ENCODE measurements at places on chromosomes 12 and 14.

DNA sequence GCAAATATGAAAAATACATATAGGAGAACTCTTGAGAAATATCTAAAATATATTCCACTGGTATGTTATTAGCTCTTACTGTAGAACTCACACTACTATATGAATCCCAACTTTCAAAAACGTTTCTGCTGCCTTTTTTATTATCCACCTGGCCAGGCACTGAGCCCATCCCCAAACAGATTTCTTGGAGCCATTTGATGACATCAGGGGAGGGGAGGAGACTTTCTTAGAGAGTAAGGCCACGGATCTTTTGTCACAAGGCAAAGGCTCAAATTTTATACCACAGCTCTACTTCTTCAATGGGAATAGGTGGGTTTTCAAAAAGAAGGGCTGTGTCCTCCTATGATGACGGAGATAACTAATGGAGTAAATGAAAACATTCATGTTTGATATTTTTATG lies 83.0 kb downstream of the SLC25A21 start:
- DNase-seq = no peak

GRCh38 chr14:102084931-102085330 lies 1.9 kb downstream of the HSP90AA1 start:
- no peak for DNase-seq

DNA sequence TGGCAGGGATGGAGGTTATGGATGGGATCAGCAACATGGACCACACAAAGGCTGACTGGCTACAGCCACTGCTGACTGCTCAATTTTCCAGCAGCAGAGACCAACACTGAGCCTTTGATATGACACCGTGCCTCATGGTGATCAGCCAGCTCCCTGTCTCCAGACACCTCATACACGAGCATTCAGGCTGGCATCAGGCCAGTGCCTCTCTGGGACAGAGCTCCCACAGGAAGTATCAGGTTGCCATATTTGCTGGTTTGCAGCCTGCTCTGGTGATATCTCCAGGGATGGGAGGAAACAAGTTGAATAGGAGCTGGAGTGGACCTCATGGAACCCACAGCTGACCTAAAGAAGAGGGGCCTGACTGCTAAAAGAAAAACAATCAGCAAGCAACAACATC lies 471.2 kb upstream of the ATXN7L3B start:
- no peak for DNase-seq

DNA sequence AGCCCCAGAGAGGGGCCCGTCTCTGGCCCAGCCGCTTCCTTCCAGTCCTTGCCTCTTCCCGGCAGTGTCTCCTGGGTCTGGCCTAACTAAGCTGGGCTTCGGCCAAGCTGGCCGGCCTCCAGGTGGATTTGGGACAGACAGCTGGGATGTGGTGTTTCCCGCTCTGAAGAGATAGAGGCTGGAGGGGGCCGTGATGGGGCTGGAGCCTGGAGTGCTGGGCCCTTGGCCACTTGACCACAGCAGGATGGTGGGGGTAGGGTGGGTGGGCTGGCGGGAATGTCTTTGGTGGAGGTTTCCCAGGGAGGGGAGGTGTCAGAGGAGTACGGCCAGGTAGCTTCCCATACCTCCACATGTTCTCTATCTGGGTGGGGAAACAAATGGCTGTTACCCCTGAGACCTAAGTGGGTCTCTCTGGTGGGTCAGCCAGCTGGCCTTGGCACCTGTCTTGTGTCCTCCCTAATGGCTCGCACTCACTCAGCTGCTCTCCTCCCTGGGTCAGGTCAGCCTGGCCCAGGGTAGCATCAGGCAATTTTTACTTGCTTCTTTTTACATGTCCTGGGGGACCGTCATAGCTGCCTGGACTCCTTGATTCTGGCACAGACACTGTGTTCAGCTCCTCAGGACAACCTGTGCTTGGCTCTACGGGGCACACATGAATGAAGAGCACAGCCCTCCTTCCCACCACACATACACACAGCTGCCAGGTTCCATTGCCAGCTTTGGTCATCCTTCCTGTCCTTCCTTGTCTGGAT lies 19.8 kb upstream of the PGF start:
- DNase-seq = no peak
